ENCODE measurements at places on chromosomes 4 and X.
A peak's percentile ranks its signal among the peaks of the same experiment; 100 is the strongest.

DNA sequence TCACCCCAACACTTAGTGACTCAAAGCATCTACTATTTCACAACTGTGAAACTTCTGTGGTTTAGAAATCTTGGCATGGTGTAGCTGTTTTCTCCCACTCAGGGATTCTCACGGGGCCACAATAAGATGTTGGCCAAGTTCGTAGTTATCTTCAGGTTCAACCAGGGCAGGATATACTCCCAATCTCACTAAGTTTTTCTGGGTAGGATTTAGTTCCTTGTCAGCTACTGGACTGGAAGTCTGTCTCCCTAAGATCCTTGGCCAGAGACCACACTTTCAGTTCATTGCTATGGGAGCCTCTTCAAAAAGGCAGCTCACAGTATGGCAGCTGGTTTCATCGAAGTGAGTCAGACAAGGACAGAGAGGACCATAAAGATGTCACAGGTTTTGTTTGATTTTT lies 111.7 kb upstream of the PDHA2 start:
- DNase-seq = no peak

- no peak for DNase-seq
These were observed 152.5 kb upstream of the TLL1 start for GRCh38 chr4:165720411-165721082.

DNA sequence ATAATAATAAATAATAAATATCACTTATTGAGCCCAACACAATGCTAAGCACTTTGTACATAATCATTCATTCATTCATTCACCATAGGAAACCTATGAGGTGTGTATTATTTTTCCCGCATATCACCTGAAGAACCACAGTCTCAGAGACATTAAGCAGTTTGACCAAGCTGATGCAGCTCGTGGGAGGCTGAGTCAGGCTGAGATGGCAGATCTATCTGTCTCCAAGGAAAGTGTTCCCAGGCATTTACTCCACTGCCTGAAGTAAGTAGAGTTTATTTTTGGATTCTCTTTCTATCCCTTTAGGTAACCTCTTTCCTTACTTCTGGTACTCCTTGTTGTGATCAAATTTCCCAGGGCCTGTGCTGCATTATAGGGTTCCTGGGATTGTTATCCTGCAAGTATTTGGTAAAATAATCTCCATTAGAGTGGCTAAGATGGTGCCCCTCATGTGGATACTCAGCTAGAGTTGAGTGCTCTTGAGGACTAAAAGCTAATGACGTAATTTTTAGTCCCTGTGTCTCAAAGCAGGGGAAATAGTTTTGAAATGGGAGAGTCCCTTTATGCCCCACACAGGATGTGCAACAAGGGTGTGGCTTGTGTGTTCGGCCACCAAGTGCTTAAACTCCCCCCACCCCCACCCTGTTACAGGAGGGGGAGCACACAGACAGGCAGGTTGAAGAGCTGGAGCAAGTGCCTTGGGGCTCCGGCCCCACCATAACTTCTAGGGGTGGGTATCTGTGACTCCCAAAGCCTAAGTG lies 467.0 kb downstream of the STIM2 start:
- DNase-seq = no peak

- no peak for DNase-seq
These were observed 173.1 kb upstream of the MAP3K15 start for GRCh38 chrX:19688426-19688825.

DNA sequence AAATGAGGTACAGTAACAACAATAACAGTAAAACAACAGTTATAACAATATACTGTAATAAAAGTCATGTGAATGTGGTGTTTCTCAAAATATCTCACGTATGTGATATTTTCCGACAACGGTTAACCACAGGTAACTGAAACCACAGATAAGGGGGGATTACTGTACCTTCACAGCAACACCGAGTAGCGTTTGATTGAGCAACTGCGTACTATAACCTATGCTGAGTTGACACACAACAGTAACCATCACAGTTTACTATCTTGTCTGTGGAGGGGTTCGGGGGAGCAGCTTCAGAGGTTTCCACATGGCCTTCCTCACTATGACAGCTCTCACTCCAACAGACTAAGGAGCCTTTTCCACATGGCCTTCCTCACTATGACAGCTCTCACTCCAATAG lies 13.4 kb downstream of the RBMX2 start:
- DNase-seq = no peak

DNA sequence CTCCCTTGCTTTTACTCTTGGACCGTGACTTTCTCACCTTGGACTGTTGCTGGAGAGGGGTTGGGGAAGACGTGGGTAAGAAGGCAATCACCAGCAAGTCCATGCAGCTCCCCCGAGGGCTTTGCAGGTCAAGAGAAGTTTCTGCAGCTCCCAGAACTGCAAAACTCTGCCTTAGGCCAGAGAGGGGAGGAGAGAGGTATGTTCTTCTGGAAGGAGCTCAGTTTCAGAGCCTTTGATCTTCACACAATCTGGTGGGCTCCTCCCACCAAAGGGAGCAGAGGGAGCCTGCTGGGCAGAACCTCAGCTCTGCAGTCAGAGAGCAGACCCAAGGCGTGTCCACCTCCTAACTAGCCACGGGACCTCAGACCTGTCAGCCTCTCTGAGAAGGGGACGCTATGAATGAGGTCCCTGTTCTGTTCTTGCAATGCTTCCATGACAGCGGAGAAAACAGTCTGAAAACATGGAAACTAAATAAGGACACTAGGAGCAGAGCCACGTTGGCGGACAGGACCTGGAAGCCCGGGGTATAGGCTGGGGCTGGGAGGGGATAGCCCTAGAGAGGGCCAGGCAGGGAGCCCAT lies 92.8 kb downstream of the EVC2 start:
- DNase-seq = no peak

DNA sequence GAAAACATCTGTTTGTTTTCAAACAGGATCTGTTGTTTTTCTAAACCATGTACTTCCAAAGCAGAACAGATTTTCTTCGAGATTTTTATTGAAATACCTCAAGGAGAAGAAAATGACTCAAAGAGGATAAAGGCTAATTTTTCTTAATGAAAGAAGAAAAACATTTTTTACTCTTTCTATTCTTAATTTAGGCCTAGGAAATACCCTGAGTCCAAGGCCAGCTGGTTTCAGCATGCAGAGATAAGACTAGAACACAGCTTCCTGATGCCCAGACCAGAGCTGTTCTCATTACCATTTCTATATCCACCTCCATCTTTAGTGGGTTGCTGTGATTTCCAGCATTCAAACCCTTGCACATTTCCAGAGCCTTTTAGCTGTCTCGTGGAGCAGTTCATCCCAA lies 18.3 kb downstream of the GAB1 start:
- no peak for DNase-seq

DNA sequence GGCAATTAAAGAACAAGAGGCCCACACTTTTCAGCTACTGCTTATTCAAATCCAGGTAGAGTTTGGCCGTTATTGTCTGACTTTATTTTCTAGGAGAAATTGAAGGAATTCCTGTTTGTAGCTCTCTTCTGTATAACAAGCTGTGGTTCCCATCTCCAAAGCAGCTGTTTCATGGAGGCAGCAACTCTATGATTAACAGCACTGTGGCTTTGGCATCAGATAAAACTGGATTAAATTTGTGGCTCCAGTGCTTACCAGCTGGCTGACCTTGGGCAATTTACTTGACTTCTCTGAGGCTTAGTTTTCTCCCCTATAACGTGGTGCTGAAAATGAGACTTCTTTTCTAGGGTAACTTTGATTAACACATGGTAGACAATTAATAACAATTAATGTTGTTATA lies 28.1 kb downstream of the SLC30A9 start:
- DNase-seq = no peak

- DNase-seq = no peak
These were observed 140.6 kb downstream of the TBL1X start for GRCh38 chrX:9605484-9605883.

GRCh38 chrX:119292445-119292844 lies 56.4 kb downstream of the PGRMC1 start:
- no peak for DNase-seq

DNA sequence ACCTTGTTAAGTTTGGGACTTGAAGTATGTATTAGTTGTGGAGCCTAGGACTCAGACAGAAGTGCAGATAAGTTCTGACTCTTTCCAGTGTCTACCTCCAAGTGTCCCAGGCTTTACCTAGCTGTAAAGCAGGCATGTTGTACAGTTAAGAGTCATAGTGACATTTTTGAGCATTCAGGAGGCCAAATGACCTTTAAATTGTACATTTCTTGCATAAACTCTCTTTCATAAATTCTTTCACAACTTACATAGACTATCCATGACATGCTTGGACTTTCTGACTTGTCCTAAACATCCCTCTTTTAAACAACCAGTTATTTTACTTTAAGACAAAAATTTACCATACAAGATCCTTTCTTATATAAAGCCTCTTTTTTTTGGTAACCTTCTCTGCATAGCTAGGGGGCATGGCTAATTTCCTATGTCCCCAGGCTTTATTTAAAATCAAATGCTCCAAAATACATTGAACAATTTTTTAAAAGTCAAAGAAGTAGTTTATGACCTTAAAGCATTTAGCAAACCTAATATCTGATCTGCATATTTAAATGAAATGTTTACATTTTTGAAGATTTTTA lies 40.1 kb upstream of the UGT8 start:
- DNase-seq = no peak

GRCh38 chr4:88185906-88186305 lies 27.5 kb upstream of the ABCG2 start:
- no peak for DNase-seq

DNA sequence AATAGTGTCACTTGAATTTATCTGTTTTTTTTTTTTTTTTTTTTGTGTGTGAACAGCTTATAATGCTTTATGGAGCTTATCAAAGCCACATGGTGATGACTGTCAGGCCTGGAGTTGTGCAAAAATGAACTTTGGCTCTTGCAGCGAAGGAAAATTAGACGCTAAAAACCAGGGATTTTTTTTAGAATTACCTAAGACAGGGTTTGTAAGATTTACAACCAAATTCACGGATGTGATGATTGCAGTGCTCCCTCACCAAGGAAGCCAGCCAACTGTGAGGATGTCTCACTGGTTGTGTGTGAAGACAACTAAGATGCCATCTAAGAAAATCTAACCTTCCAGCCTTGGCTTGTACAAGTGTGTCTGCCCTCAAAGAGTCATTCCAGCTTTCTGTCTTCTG lies 127.1 kb upstream of the SLC4A4 start:
- DNase-seq = no peak

DNA sequence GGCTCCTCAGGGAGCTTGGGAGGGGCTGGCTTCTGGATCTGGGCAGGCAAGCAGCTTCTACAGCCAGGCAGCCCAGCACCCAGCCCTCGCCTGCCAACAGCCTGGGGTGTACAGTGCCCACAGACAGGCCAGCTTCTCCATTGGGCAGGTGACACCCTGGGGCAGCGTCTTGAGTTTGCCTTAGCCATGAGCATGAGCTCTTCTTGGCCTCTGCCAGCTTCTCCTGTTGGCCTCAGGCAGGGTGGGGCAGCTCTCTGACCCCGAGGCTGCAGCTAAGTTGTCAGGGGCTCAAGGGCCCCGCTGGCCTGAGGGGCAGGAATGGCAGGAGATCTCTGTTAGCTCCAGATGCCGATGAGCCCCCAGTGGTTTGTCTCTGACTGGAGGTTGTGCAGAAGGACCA lies 7.8 kb upstream of the CNGA2 start:
- no peak for DNase-seq

DNA sequence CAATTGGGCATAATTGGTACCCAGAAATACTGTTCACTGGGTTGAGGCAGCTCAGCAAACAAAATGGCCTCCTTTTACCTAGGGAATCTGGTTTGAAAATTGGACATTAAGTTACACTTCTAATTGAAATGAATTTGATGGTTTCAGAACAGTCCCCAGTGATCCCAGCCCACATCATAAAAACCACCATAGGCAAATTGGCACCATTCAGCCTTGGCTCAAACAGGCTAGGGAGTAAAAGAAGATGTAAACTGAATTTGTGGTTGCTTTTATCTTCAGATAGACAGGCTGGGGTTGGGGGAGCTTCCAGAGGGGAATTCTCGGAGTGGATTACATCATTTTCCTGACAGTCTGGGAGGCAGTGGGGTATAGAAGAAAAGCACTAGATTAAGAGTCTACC lies 576.5 kb downstream of the MID1IP1 start:
- no peak for DNase-seq

GRCh38 chr4:47590325-47590724 lies 105.2 kb downstream of the ATP10D start:
- no peak for DNase-seq

DNA sequence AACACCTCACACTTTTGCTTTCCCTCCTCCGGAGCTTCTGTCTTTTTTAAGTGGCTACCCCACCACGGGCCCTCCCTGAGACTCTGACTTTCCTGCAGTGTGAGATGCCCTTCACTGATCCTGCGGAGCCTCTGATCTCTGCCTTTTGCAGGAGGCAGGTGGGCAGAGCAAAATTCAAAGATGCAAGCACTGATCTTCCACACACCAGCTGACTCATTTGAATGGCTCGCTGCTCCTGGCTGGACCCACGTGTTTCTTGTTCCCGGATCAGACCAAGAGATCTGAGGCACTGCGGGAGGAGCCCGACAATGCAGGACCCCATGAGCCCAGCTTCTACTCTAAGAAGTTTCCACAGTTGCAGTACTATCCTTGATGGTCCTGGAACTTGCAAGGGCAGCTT lies 1607.9 kb upstream of the TENM3 start:
- DNase-seq = no peak

DNA sequence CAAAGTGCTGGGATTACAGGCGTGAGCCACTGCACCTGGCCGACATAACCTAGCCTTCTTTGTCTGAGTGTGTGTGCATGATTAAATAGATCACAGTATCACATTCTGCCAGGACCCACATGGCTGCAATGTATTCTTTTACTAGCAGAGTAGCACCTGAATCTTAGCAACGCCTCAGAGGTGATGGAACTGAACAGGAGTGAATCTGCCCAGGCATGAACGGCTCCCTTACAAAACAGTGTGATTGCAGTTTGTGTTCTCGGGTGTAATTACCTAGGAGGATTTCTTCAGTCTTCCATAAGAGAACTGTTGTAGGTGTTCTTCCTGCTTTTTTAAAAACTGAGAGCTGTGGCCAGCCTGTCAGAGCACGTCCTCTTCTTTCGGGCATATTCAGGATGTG lies 122.7 kb upstream of the STS start:
- DNase-seq = no peak

GRCh38 chr4:153451911-153452657 lies 14.1 kb upstream of the TMEM131L start:
- peak; percentile 2 for DNase-seq

- DNase-seq = no peak
These were observed 5.1 kb upstream of the CXCL8 start for GRCh38 chr4:73735231-73735630.

GRCh38 chrX:70009049-70009448 lies 40.7 kb downstream of the AWAT2 start:
- no peak for DNase-seq

GRCh38 chrX:31190221-31190975 lies 118.6 kb upstream of the FTHL17 start:
- DNase-seq = no peak

All from C1 segment of cervical spinal cord (tissue), 14 donors.